GM13977 (cell line): ENCODE measurements at places on chromosomes 7 and 10.

DNA sequence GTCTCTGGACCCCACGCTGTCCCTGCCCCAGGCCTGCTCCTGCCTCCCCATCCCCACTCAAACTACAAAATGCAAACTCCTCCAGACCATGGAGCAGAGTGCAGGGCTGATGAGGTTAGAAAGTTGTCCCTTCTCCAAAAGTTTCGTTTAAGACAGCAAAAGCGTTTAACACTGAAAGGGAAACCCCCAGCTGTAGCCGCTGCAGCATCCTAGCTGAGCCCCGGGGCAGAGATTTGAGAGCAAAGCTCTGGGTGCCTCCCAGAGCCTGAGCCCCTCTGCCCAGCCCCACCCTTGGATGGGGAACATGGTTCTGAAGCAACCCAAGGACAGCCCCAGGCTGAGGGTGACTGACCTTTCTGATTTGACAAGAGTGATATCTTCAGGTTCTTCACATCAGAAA is 52.8 kb upstream of the ENO4 start:
- no peak for DNase-seq

- DNase-seq = no peak
Measured at GRCh38 chr7:116502201-116503096, 2.9 kb downstream of the CAV2 start.

- no peak for DNase-seq
Measured at GRCh38 chr7:140213684-140214074, 36.9 kb upstream of the KDM7A start.

- no peak for DNase-seq
Measured at GRCh38 chr10:33353853-33354252, 19.4 kb upstream of the NRP1 start.

DNA sequence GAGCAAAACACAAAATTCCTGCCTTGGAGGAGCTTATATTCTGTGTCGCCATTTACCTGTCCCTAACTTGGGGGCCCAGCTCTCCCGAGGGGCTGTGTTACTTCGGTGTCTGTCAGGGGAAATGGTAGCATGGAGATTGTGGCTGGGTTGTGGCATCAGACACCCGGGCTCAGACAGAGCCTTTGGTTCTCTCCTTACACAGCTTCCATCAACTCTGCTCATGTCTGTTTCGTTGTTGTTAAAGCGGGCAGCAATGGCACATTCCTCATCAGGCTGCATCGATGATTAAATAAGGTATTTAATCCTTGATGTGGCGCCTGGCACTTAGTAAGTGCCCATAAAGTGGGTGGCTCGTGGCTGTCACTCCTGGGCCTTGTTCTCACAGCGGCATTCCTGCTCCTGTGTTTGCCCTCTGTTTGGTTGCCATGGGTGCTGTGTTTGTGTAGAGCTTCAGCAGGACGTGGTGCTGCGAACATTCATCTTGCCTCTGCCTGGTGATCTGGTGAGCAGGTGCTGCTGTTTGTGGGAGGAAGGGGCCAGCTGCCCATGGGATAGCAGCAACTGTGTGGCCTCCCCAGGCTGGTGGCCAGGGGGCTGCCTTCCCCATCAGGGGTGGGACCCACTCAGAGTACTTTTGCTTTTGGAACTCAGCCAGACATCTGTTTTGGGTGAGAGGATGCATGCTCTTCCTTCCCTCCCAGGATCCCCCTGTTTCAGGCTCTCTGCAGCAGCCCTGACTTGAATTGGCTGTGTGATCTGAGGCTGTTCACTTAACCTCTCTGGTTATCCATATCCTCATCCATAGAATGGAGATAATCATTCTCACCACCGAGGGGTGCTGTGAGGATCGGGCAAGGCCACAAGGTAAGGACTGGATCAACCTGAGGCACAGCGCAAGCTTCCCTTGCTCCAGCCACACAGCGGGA is 207.2 kb upstream of the SVIL start:
- DNase-seq = no peak
